Stimulated activated naive CD4-positive, alpha-beta T cell treated with Interleukin-2 at 50 U/mL for 16 hours (primary cell): ENCODE measurements at places on chromosomes 16 and 17.

- DNase-seq, result no peak
Measured at GRCh38 chr16:53123747-53124146, 69.0 kb downstream of the CHD9 start.

GRCh38 chr17:78529871-78530670, 47.1 kb downstream of the DNAH17 start:
- no peak for DNase-seq

DNA sequence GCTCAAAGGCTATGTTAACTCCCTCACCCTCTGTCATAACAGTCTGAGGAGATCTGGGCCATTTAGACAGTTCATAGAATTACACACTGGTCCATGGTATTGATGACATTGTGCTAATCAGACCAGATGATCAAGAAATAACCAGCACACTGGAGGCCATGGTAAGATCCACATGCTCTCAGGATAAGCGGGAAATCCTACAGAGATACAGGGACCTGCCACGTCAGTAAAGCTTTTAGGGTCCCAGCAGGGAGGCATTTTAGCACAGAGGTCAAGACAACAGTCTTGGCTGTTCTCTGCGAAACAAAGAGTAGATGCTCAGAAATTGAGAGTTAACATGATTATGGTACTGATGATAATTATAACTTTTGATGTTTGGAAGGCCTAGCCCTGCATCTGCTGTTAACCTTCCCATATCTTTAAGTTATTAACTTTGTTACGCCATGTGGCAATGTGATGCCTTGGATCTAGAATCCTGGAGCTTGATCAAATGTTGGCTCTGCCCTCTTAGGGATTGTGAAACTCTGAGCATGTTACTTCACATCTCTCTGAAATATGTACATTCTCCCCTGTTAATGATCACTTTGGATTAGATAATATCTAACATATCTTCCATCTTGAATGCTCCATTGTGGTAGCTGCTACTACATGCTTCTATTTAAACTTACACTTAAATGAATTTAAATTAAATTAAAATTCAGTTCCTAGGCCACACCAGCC, 172.0 kb upstream of the SOX9 start:
- DNase-seq, result no peak

DNA sequence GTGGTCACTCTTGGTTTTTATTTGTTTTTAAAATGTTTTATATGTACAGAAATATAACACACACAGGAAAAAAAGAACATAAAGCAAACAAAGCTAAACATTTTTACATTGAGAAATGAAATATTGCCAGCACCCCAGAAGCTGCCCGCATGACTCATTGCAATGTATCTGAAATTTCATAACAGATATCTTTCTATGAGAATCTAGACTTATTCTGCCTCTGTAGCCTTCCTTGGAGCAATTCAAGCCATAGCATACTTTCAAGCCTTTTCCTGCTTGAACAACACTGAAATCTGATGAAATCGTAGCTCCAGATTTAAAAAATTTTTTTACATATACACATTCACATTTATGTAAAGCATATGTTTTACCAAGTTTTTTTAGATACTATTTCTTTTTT, 86.9 kb downstream of the RBBP6 start:
- DNase-seq, result no peak

GRCh38 chr16:50581845-50582244, 33.6 kb downstream of the NKD1 start:
- no peak for DNase-seq
